Lower lobe of right lung (tissue), 2 donors: ENCODE measurements at places on chromosomes 12 and 14. TPM values are rescaled to one million over a fixed set of nuclear protein-coding genes. Genes with fewer than 3 reads are reported as not detected.

The OLR1 gene
- total RNA-seq = 172 TPM

The RNFT2 gene
- total RNA-seq = 3.3 TPM

The C14orf132 gene
- 44.8 TPM for total RNA-seq

The SMCO3 gene
- 0.68 TPM for total RNA-seq

The RERG gene
- 9.0 TPM for total RNA-seq

The TMTC1 gene
- total RNA-seq = 24.8 TPM

The PDZRN4 gene
- 1.6 TPM for total RNA-seq

GRCh38 chr12:23927907-23928306 lies 21.6 kb downstream of the SOX5 start:
- no peak overlapping the region for H3K27ac ChIP-seq
- DNase-seq = no peak
- H3K27me3 ChIP-seq = no peaks in the 10 kb centered on the region
- no peak overlapping the region for H3K4me3 ChIP-seq

DNA sequence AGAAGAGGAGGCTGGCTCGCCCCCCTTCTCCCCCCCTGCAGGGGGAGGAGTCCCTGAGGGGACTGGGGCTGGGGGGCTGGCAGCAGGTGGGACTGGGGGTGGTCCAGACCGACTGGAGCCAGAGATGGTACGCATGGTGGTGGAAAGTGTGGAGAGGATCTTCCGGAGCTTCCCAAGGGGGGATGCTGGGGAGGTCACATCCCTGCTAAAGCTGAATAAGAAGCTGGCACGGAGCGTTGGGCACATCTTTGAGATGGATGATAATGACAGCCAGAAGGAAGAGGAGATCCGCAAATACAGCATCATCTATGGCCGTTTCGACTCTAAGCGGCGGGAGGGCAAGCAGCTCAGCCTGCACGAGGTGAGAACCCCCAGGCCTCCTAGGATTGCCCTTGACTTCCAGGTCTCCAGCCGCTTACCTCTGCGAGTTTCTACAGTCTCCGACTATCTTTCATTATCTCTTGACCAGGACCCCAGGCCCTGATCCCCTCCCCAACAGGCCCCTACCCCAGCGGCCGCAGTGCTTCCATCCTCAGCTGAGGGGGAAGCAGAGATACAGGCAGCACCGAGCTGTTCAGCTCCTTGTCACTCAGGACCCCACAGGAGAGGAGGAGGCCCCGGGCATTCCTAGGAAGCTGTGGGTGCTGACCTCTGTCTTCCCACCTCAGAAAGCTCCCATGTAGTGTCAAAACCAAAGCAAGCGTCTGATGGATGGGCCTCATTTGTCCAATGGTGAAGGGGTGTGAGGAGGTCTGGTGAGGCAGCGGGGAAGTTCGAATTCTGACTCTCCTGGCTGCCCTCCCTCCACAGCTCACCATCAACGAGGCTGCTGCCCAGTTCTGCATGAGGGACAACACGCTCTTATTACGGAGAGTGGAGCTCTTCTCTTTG lies 3.0 kb downstream of the NAB2 start:
- DNase-seq = no peak
- H3K27ac ChIP-seq = peak overlapping the region; percentile 88
- H3K36me3 ChIP-seq = peaks cover 59% of the 10 kb centered on the region
- H3K4me3 ChIP-seq = peak overlapping the region; percentile 94
- H3K27me3 ChIP-seq = no peaks in the 10 kb centered on the region

DNA sequence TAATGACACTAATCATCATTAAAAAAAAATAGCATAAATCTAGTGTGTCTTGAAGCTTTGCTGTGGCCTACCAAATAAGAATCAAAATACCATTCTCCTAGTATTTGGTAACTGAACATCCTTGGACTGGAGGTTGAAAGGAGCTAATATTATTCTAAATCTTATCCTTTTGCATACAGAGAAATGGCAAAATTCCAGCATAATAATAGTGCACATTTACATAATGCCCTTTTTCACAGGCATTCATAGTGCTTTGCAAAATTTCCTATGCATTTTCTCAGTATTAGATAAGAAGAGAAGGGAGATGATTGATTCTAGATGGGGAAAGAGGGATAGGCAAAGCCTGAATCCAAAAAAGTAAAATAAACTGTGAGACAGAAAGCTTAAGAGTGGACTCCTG lies 13.9 kb upstream of the CCDC196 start:
- no peak overlapping the region for H3K27ac ChIP-seq
- H3K36me3 ChIP-seq = no peaks in the 10 kb centered on the region
- H3K27me3 ChIP-seq = no peaks in the 10 kb centered on the region

GRCh38 chr14:41235466-41235865 lies 371.2 kb upstream of the LRFN5 start:
- H3K27me3 ChIP-seq = no peaks in the 10 kb centered on the region
- DNase-seq = no peak
- H3K4me3 ChIP-seq = no peak overlapping the region
- no peaks in the 10 kb centered on the region for H3K4me1 ChIP-seq
- H3K36me3 ChIP-seq = no peaks in the 10 kb centered on the region

- peaks cover 44% of the 10 kb centered on the region for H3K4me1 ChIP-seq
- H3K36me3 ChIP-seq = no peaks in the 10 kb centered on the region
- H3K27ac ChIP-seq = no peak overlapping the region
- no peak for DNase-seq
These were observed 137.0 kb upstream of the HIF1A start for GRCh38 chr14:61558271-61558670.

GRCh38 chr12:53251477-53252348 lies 16.4 kb upstream of the ESPL1 start:
- H3K4me1 ChIP-seq = peaks cover 30% of the 10 kb centered on the region
- H3K27ac ChIP-seq = peak overlapping the region; percentile 87
- DNase-seq = peak; percentile 83
- H3K36me3 ChIP-seq = peaks cover 19% of the 10 kb centered on the region
- H3K27me3 ChIP-seq = no peaks in the 10 kb centered on the region
- peak overlapping the region; percentile 84 for H3K4me3 ChIP-seq

GRCh38 chr12:26187014-26187798 lies 8.2 kb upstream of the SSPN start:
- no peaks in the 10 kb centered on the region for H3K27me3 ChIP-seq
- H3K4me1 ChIP-seq = no peaks in the 10 kb centered on the region
- no peak for DNase-seq

- no peak overlapping the region for H3K4me3 ChIP-seq
- no peak for DNase-seq
- H3K36me3 ChIP-seq = no peaks in the 10 kb centered on the region
- peaks cover 23% of the 10 kb centered on the region for H3K4me1 ChIP-seq
- no peaks in the 10 kb centered on the region for H3K27me3 ChIP-seq
These were observed 108.5 kb downstream of the DUSP6 start for GRCh38 chr12:89243771-89244170.

DNA sequence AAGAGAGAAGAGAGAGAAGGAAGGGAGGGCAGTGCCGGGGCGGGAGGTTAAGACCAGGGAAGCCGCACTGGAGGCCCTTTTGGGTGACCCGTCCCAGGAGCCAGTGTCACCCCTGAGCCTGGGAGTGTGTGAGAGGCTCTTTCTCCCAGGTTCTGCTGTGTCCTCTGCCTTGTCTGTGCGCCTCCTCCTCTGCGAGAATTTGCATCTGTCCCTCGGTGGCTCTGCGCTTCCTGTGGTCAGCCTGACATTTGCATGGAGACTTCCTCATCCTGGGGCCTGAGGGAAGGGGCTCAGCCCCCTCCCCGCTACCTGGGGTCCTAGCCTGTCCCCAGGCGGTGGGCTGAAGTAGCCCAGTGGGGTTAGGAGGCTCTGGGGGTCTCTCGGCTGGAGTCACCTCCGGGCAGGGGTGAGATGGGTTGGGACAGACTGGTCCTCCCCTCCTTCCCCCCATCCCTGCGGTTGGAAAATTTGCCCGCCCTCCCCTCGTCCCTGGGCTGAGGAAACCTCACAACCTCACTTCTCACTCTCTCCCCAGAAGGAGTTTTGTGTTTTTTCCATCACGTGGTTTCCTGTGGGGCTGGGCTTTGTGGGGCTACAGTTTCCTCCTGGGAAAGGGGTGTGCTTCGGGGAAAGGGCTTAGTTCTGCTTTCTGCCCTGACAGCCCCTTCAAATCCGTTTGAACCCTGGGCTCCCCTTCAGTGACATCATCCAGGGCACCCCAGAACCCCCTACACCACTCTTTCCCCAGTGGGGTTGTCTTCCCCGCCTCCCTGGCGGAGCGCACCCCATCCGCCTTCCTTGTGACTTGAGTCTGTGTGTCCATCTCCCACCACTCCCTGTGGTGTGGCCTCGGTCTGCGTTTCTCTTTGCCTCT lies 2.5 kb downstream of the PTPN6 start:
- H3K36me3 ChIP-seq = peaks cover 34% of the 10 kb centered on the region
- H3K27me3 ChIP-seq = no peaks in the 10 kb centered on the region
- DNase-seq = peak; percentile 83
- peak overlapping the region; percentile 65 for H3K4me3 ChIP-seq
